ENCODE measurements at places on chromosomes 6 and 20.

- DNase-seq = no peak
These were observed 7.3 kb upstream of the ADA start for GRCh38 chr20:44658810-44659209.

DNA sequence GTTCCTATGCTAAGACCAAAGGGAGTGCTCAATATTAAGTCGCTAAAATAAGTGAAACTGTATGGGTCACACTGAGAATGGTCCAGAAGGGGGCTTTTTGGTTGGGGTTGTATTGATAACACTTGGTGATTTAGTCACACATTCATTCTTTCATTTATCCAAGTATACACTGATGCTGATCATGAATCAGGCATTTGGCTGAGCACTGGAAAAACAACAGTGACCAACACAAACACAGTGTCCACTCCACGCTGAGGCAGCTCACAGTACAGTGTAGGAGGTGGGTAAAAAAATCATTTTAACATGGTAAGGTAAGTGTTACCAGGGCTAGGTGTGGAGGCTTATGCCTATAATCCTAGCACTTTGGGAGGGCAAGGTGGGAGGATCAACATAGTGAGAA is 9.2 kb upstream of the FAM83C start:
- DNase-seq = no peak

GRCh38 chr20:23290761-23291574 is 59.6 kb upstream of the NXT1 start:
- no peak for DNase-seq

GRCh38 chr6:45480752-45481415 is 103.2 kb upstream of the SUPT3H start:
- DNase-seq = no peak

GRCh38 chr20:7375905-7376304 is 564.4 kb downstream of the HAO1 start:
- no peak for DNase-seq

DNA sequence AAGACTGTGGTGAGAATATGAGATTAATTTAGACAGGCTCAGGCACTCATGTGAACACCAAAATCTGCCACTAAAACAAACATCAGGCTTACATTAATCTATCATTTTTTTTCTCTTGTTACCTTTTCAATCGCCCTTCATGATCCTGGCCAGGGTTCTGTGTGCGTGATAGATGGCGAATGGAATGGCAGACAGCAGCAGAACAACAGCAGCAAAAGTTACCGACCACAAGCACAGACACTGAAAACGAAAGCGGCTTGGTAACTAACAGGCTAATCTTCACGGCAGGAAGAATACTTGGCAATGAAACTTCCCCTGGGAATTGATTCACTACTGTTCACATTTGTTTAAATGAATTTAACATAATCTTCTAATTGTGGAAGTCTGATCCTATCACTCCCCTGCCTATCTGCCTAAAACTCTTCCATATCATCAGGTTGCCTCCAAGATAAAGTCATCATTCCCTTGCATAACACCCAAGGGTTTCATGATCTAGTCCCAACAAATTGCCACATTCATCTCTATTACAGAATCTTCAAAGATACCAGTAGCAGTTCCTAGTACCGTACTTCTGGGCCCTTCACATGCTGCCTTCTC is 28.7 kb downstream of the PTPRK start:
- no peak for DNase-seq

- DNase-seq = no peak
These were observed 59.6 kb upstream of the CDH4 start for GRCh38 chr20:61192337-61192950.

- DNase-seq = no peak
These were observed 13.6 kb downstream of the IL17F start for GRCh38 chr6:52230685-52231084.

DNA sequence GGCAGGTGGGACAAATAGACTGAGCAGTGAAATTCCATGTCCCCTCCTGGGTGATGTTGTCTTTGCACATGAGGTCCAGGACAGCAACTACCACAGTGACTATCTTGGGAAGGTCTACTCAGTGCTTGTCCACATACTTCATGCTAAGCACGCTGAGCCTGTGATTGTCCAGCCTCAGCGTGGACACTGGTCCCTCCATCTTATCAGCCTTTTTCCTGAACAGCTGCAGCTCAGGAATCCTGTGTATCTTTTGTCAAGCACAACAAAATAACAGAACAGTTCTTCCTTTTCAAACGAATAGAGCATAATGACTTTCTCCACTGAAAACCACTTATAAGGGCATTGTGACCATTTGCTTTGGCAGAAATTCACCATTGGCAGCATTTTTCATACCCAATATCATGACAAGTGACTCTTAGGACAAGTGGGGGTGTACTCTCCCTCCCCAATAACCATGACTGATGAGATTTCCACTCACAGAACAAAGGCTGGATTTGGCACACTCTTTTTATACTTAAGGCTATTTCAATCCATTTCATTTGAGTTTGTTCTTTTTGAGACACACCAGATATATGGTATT is 90.3 kb downstream of the FYN start:
- DNase-seq = no peak

Measured in hypothalamus (tissue), 51 donors.